Parietal lobe (tissue), 2 donors: ENCODE measurements at places on chromosomes 3 and 15. TPM values are rescaled to one million over a fixed set of nuclear protein-coding genes. Genes with fewer than 3 reads are reported as not detected.

The ANKUB1 gene
- total RNA-seq: 0.63 TPM

The MTHFS gene
- total RNA-seq: 10.0 TPM

The ASB14 gene
- total RNA-seq: not detected

The NR2F2 gene
- total RNA-seq: 5.6 TPM
